ENCODE measurements at places on chromosomes 3 and 15.

DNA sequence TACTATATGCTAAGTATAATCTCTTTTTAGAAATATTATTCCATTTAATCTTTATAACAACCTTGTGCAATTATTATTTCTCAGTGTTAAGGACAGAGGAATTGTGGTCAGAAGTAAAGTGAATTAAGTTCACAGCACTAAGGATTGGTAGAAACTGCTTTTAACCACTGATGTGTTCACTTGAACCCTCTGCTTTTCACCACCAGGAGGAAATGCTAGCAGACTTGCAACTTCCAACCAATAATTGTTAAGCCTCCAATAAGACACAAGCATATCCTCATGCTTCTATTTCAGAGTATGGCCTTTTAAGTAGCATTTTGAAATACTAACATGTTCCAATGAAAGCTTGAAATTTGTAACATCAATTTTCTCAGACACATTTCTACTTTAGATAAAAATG, 527.4 kb downstream of the SI start:
- no peak for DNase-seq

DNA sequence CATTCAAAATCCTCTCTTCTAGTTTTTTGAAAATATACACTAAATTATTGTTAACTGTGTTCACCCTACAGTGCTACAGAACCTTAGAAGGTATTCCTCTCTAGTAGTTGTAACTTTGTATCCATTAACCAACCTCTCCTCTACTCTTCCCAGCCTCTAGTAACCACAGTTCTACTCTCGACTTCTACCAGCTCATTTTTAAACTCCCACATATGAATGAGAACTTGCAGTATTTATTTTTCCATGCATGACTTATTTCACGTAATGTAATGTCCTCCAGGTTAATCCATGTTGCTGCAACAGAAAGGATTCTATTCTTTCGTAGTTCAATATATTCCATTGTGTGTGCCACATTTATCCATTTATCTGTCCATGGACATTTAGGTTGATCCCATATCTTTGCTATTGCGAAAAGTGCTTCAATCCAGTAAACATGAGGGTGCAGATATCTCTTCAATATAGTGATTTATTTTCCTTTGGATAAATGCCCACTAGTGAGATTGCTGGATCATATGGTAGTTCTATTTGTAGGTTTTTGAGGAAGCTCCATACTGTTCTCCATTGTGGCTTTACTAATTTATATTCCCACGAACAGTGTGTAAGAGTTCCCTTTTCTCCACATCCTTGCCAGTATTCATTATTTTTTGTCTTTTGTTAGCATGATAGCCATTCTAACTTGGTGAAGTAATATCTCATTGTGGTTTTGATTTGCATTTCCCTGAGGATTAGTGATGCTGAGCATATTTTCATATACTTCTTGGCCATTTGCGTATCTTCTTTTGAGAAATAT, 113.7 kb upstream of the SMAD3 start:
- DNase-seq = no peak

GRCh38 chr15:49045751-49046219, 461 bp downstream of the SECISBP2L start:
- no peak for DNase-seq

- no peak for DNase-seq
These were observed 120.2 kb downstream of the ITPR1 start for GRCh38 chr3:4613366-4613765.

DNA sequence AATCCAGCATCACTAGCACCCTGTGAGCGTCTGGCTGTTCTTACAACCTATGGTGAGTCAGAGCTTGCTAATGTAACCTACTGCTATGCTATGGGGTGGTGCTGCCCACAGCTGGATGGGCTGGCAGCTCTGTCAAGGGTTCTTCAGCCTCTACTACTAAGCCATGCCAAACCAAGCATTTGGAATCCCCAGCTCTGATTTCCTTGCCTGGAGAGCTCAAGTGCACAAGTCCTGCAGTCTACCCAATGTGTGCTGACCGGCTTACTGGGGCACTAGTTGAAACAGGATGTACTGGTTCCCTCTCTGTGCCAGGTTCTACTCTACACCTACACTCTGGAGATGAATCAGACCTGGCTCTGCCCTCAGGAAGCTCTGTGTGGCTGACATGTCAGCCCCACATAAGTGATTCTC, 4.2 kb downstream of the TEX264 start:
- DNase-seq = peak; percentile 68

- no peak for DNase-seq
These were observed 22.8 kb downstream of the SLC9A9 start for GRCh38 chr3:143825513-143825912.

GRCh38 chr3:127053450-127053849, 70.5 kb downstream of the PLXNA1 start:
- DNase-seq = no peak

DNA sequence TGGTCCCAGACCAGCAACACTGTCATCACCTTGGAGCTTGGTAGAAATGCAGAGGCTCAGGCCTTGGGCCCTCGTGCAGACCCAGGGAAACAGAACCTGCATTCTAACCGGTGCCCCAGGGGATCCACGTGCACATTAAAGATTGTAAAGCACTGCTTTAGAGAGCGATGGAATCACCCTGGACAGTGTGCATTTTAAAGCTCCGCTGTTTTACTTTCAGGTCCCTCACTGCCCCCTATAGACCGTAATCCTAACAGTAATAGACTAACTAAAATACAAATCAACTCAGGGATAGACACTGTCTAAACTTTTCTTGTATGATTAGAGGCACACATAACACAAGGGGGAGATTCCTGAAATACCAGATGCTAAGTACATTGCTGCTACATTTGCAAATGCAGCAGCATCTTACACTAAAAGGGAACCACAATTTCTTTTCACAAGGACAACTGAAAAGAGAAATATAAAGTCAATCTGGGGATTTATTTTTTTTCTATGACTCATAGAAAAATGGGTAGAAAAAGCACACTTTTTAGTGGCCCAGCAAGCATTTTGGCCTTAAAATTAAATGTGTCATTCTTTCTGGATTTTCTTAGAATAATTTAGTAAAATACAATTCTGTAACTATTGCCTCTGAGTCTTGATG, 10.5 kb upstream of the SH3GL3 start:
- DNase-seq = no peak

- DNase-seq = no peak
These were observed 21.9 kb downstream of the OXNAD1 start for GRCh38 chr3:16286751-16287543.

GRCh38 chr3:150146991-150147761, 176.5 kb upstream of the PFN2 start:
- DNase-seq = peak; percentile 8

GRCh38 chr3:195162033-195162669, 108.8 kb downstream of the XXYLT1 start:
- DNase-seq = no peak

DNA sequence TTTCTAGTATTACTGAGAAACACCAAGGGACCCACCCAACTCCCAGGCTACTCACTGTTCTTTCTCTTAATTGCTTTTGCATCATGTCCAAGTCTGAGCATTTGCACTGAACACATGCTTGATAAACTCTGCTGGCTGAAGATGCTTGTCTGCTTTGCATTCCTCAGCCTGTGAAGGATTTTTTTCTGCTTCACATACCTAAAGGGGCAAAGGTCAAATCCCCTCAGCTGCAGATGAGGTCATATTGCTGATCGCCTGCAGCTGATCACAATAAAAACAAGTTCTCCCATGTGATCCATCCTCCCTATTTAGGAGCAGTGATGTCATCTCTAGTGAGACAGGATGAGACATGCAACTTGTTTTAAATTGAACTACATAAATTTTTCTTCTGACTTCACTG, 84.6 kb upstream of the DCBLD2 start:
- DNase-seq = no peak

DNA sequence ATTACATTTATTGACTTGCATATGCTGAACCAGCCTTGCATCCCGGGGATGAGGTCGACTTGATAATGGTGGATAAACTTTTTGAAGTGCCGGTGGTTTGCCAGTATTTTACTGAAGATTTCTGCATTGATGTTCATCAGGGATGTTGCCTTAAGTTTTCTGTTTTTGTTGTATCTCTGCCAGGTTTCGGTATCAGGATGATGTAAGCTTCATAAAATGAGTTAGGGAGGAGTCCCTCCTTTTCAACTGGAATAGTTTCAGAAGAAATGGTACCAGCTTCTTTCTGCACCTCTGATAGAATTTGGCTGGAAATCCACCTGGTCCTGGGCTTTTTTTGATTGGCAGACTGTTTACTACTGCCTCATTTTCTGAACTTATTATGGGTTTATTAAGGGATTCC, 250.8 kb downstream of the TBC1D5 start:
- no peak for DNase-seq

DNA sequence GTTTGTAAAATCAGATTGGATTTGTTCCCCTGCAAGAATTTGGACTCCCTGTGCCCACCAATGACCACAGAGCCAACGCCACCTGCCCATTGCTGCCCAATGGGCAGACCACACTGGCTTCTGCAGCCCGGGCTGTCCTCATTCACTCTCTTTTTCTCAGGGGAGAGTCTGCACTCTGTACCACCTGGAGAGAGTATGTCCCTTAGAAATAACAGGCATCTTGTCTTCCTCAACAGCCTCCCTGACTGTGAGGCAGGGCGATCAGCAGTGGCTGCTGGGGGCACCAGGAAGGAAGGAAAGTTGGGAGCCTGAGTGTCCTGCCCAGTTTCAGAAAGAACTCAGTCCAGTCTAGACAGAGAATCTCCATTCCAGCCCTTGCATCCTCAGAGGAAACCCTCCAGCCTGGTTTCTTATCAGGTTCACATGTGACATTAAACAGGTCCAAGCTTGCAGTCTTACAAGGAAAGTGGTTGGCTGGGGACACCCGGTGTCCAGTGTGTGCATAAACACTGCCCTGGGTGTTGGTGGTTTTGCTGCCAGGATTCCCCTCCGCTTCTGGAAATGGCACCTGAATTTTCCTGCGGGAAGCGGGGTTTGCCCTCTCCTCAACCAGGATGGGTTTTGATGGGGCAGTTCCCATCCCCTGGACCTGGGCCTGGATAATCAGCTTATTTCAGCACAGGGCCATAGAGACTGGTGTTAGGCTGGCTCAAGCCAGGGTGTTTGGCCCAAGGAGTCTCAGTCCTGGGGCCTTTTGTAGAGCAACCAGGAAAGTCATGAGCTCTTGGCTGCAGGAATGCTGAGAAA, 37.2 kb downstream of the SSUH2 start:
- no peak for DNase-seq

DNA sequence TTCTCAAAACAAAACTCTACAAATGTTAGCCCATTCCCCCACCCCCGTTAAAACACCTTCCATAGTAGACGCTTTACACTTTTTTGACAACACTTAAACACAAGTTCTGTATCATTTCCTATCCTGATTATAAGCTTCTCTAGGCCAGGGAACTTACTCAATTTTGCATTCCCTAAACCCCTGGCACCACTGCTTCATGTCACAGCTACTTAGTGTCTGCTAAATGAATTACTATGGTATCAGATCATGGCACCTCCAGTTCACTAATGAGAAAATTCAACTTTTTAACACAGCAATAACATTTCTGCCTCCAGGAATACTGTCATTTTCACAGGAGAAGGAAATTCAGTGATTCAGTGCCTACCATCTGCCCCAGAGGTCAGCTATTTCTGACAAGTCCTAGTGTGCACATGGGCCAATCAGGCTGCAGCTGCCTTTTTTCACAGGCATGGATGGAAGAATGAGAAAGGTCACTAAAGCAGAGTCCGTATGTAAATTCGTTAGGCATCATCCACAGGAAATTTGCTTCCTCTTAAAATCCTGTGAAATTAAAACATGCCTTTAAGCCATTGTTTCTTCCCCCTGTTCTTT, 18.5 kb downstream of the SFMBT1 start:
- no peak for DNase-seq

GRCh38 chr3:59658274-59658673, 608.4 kb upstream of the CFAP20DC start:
- DNase-seq = no peak

- DNase-seq = no peak
These were observed 1.0 kb downstream of the SNX1 start for GRCh38 chr15:64096668-64097384.

DNA sequence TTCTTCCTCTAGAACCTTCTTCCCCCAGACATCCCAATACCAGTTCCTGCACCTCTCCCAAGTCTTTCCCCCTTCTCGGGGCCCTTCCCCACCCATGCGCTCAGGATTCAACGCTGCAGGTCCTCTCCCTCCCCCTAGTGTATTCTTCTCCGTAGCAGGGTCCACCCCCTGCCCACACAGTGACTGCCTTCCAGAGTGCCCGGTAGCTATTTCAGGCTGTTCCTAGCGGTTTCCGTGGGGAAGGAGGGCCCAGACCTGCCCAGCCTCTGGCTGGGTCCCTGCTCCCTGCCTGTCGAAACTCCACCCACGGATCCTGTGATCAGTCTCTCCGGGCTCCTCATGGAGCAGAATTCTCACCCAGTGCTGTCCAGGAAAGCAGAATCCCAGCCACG, 45.2 kb upstream of the SEC61A1 start:
- no peak for DNase-seq

- no peak for DNase-seq
These were observed 75.0 kb downstream of the MAGEF1 start for GRCh38 chr3:184636741-184637316.

DNA sequence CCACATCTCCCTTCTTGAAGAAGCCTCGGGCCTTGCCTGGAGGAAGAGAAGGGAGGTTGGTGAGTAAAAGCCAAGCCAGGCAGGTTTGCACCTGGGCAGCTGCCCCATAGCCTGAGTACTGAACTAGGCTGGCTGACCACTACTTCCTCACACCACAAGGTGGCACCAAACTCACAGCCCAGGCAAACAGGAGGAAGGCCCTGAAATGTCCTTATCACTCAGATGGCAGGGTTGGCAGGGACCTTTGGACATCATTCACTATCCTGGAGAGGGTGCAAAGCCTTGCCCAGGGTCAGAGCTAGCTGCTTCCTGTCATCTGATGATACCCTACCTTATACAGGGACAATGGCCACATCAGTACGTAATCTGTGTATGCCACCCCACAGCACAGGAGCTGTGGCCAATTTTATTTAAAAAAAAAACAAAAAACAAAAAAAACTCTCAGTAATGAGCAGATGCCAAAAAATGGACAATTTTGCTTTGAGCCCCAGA, 2.2 kb upstream of the GRAMD2A start:
- DNase-seq = peak; percentile 70

GRCh38 chr3:22450786-22451400, 699.9 kb upstream of the ZNF385D start:
- no peak for DNase-seq

GRCh38 chr3:100463646-100464155, 28.7 kb upstream of the TMEM45A start:
- no peak for DNase-seq

- no peak for DNase-seq
These were observed 521.0 kb upstream of the CFAP20DC start for GRCh38 chr3:59570806-59571205.

DNA sequence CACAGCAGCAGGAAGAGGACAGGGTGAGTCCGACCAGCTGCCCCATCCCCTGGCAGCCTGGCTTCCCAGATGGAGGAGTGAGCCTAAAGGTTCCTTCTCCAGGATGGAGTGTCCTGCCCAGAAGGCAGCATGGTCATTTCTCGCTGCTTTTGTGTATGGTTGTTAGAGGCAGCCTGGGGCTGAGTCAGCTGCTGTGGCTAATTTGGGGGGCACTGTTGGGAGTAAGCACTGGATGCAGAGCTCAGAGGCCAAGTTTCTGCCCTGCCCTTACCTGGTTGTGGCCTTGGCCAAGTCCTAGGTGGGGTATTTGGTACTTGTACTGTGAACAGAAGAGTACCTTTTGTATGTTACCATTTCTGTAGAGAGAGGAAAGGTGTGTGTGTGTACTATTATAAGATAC, 78.6 kb downstream of the ADAMTS7 start:
- DNase-seq = no peak

Measured in activated naive CD4-positive, alpha-beta T cell treated with anti-CD3 and anti-CD28 coated beads, Interleukin-2, amount 50 U/mL, for 72 hours (primary cell).